ENCODE measurements at places on chromosomes 16 and 17. TPM values are rescaled to one million over a fixed set of nuclear protein-coding genes. Genes with fewer than 3 reads are reported as not detected.

RNF157 gene
- total RNA-seq: 46.1 TPM

SLC43A2 gene
- 20.8 TPM for total RNA-seq

SYNGR3 gene
- total RNA-seq: 0.77 TPM

CD19 gene
- total RNA-seq: 7.6 TPM

CDH16 gene
- not detected for total RNA-seq

- no peak for DNase-seq
- no peaks in the 10 kb centered on the region for H3K27me3 ChIP-seq
- peaks cover 11% of the 10 kb centered on the region for H3K36me3 ChIP-seq
- H3K4me3 ChIP-seq: no peak overlapping the region
- H3K4me1 ChIP-seq: peaks cover 2% of the 10 kb centered on the region
- H3K27ac ChIP-seq: no peak overlapping the region
Observed at GRCh38 chr17:1087381-1088241, 90.7 kb downstream of the TIMM22 start.

GRCh38 chr17:44376124-44376523, 12.5 kb upstream of the FAM171A2 start:
- H3K4me3 ChIP-seq: no peak overlapping the region
- no peaks in the 10 kb centered on the region for H3K36me3 ChIP-seq
- peaks cover 42% of the 10 kb centered on the region for H3K27me3 ChIP-seq

DNA sequence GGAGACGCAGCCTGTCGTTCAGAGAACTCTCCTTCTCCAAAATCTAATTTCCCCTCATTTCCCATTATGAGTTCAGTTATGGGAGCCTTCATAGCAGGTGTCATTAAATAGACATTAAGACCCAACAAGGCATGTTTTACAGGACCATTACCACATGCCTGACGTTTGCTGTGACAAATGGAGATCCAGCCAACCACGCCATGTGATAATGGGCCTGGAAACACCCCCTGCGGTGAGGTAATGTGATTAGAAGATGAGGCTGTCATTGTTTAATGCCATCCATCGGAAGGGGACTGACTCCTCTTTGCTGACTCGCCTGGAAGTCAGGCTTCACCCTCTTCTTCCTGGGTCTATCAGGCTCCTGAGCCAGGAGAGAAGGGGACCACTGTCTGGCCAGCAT, 76.9 kb downstream of the WSCD1 start:
- no peaks in the 10 kb centered on the region for H3K36me3 ChIP-seq
- no peaks in the 10 kb centered on the region for H3K4me1 ChIP-seq
- no peak overlapping the region for H3K4me3 ChIP-seq
- no peak overlapping the region for H3K27ac ChIP-seq
- H3K27me3 ChIP-seq: peaks cover 19% of the 10 kb centered on the region

DNA sequence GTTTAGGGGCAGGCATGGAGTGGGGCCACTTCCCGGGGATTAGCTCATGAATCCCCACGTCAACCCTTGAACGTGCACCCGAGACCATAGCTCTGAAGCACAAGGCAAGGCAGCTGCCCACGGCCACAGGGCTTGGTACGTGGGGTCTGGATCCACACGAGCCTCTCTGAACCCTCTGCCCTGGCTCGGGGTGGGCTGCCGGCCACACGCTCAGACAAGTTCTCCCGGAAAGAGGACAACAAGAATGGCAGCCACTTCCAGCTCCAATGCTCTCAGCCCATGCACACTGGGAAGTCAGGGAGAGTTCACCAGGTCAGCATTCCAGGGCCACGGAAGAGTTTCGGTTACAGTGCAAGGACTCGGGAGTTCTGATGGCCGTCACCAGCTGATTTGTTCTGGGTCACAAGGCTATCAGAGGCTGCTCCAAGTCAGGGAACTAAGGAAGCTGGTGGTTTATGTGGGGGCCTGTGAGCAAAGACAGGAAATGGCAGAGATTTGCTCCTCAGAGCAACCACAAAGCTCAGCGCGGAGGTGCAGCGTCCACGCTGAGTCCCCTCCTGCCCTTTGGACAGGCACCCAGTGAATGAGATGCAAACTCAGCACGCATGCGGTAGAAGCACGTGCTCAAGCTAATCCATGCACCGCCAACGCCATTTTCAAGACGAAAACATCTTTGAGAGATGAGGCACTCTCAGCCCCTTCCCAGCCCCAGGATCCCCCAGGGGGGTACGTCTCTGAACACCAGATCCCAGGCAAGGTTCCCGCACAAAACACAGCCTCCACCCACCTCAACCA, 356.4 kb downstream of the FOXL1 start:
- H3K27me3 ChIP-seq: peaks cover 27% of the 10 kb centered on the region
- no peak overlapping the region for H3K27ac ChIP-seq
- H3K4me3 ChIP-seq: no peak overlapping the region
- peaks cover 6% of the 10 kb centered on the region for H3K36me3 ChIP-seq

GRCh38 chr16:19878757-19879156, 5.9 kb downstream of the GPRC5B start:
- H3K4me1 ChIP-seq: peaks cover 8% of the 10 kb centered on the region
- no peak overlapping the region for H3K27ac ChIP-seq
- H3K36me3 ChIP-seq: no peaks in the 10 kb centered on the region
- H3K27me3 ChIP-seq: peaks cover 22% of the 10 kb centered on the region
- DNase-seq: no peak
- no peak overlapping the region for H3K4me3 ChIP-seq

GRCh38 chr17:73232587-73233373, 28.9 kb downstream of the CPSF4L start:
- peaks cover 11% of the 10 kb centered on the region for H3K36me3 ChIP-seq
- no peaks in the 10 kb centered on the region for H3K27me3 ChIP-seq

- no peak for DNase-seq
- peaks cover 2% of the 10 kb centered on the region for H3K27me3 ChIP-seq
- no peak overlapping the region for H3K4me3 ChIP-seq
- H3K36me3 ChIP-seq: no peaks in the 10 kb centered on the region
- H3K4me1 ChIP-seq: no peaks in the 10 kb centered on the region
- no peak overlapping the region for H3K27ac ChIP-seq
Observed at GRCh38 chr16:49745311-49745747, 110.6 kb downstream of the ZNF423 start.

DNA sequence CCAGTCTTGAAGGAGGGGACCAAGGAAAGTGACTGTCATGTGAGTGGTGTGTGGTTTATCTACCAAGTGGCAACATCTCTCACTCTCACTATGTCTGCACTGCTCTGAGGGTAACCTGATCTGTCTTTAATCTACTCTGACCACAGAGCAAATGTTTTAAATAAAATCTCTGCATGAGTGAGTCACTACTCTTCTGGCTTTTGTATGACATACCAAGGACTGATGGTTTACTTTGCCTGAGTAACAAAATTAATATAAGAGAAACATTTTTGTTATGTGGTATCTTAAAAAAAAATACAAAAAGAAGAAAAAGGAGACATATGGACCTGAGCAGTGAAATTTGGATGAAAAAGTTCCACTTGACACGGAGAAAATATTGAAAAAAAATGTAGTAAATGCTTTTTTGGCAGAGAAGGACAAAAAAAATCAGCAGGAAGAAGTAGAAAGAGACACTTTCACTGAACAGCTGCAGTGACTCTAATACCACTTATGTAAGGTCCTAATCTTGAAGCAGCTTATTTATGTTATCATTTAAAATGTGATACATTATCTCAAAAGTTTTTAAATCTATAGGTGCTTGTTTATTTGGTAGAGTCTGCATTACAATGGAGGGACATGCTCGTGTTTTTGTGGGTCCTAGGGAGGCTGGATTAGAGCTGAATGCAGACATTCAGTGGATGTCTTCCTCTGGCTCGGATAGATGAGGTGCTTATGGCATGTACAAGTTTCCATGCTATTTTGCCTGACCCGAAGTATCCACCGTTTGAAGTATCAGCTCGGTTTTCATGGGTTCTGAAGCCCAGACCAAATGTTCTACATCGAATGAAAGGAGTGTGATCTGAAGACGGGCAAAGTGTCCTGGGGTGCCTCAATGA, 240.7 kb downstream of the MAP2K6 start:
- H3K27ac ChIP-seq: no peak overlapping the region
- peaks cover 4% of the 10 kb centered on the region for H3K27me3 ChIP-seq
- H3K4me1 ChIP-seq: no peaks in the 10 kb centered on the region
- no peaks in the 10 kb centered on the region for H3K36me3 ChIP-seq
- DNase-seq: no peak

DNA sequence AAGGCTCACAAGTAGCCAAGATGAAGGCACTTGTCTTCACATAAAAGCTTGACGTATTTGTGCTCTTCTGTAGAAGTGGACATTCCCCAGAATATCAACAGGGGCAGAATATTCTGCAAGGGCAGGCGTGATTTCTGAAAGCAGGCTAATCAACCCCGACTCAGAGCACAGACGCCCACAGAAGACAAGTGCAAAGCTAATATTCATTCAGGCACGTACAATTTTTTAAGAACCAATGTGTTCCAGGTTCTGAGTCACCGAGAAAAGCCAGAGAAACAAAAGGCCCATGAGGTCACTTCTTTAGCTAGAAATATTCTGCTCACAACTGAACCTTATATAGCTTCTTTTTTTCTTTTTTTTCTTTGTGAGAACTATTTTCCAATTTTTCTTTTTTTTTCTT, 121.6 kb downstream of the DNAH9 start:
- H3K36me3 ChIP-seq: no peaks in the 10 kb centered on the region
- H3K27me3 ChIP-seq: peaks cover 9% of the 10 kb centered on the region
- no peak overlapping the region for H3K4me3 ChIP-seq
- no peak for DNase-seq
- H3K27ac ChIP-seq: no peak overlapping the region

- H3K36me3 ChIP-seq: peaks cover 7% of the 10 kb centered on the region
- no peak overlapping the region for H3K4me3 ChIP-seq
- H3K4me1 ChIP-seq: peaks cover 8% of the 10 kb centered on the region
Observed at GRCh38 chr17:43342589-43342890, 56.3 kb upstream of the ARL4D start.
